ENCODE measurements at places on chromosomes 2 and 18.
A peak's percentile ranks its signal among the peaks of the same experiment; 100 is the strongest.

DNA sequence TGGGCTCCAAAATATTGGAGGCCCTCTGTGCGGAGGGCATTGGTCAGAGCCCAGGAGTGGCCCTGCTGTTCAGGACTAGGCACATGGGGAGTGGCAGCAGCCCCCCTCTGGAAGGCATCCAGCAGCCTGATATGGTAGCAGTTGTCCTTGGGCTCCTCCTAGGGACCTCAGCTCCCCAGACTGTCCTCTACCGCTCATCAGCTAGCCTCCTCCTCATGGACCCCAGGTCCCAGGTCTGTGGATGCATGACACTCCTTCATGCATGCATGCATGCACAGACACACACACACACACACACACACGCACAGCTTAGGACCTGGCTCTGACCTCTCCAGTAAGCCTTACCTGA is 15.4 kb upstream of the ATP6V1B1 start:
- no peak for DNase-seq

DNA sequence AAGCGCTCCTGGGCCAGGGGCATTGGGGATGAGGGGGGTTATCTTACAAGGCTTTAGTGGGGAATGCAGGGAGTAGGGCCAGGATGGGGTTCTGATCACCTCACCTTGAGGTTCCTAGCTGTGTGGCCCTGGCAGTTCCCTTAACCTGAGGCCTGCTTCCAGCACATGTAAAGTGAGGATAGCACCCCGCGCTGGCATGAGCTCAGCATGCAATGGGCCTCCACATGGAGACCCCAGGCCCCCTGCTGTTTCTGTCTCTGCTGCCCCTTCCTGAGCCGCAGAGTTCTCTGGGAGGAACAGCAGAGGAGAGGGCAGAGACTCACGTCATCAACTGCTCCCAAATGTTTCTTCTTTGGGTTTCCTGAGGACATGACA is 8.6 kb upstream of the TEX51 start:
- DNase-seq: no peak

- DNase-seq: no peak
Observed at GRCh38 chr18:14945286-14945685, 197.3 kb downstream of the ANKRD30B start.

GRCh38 chr2:173431191-173431590 is 76.5 kb downstream of the CDCA7 start:
- DNase-seq: no peak

GRCh38 chr2:241775223-241776177 is 1.1 kb upstream of the GAL3ST2 start:
- no peak for DNase-seq

- DNase-seq: no peak
Observed at GRCh38 chr2:58473165-58473564, 232.0 kb upstream of the FANCL start.

- no peak for DNase-seq
Observed at GRCh38 chr18:64233851-64234250, 85.0 kb upstream of the LINC00305 start.

DNA sequence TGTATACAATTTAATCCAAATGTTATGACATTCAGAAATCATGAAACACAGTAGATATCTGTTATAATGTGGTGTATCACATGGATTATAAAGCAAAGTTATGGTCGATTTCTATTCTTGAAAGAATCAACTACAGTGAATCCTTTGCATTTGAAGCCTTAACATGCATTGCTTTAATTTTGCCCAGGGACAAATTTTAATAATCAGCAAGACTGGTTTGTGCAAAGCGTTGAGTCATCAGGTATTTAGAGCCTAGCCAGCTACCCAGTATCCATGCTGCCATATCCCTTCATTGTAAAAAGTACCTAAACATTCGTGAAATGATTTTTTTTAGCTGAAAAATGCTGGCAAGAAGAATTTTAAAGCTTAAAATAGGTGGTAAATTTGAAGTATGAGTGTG is 8.9 kb upstream of the SPDYA start:
- DNase-seq: peak; percentile 32

DNA sequence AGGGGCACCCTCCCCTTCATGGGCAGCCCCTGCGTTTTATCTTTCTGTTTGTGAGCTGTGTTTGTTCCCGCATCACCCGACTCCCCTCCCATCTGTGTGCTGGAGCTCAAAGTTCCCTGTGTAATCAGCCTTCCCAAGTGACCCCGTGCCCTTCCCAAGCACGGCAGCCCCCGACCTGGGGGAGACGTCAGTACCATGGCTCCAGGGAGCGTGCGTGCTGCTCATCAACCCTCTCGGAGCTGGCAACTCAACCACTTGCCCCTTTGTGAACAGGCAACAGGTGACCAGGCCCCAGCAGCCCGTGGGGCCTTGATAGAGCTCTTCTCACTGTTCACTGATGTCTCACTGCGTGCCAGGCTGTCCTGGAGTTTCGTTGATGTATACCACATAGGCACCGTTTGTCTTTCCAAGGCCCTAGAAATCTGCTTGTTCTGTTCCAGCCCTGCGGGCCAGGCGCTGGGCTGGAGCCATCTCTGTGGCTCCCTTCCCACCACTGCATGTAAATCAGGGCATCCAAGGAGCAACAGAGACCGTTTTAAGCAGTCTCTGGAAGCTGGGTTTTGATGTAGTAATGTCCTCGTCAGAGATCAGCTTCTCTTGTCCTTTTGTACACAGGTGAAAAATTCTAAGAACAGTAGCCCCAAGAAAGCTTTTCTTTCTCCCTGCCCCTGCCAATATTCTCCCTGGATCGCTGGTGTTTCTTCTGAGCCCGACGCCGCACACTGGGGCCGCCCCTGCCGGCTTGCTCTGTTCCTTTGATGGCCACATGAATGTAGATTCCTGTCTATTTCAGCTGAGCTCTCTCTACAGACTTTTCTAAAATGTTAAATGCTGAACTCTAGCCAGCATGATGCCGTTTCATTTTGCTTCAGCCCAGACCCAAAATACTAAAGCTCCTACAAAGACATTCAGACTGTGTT is 107.0 kb upstream of the PTPRM start:
- no peak for DNase-seq

DNA sequence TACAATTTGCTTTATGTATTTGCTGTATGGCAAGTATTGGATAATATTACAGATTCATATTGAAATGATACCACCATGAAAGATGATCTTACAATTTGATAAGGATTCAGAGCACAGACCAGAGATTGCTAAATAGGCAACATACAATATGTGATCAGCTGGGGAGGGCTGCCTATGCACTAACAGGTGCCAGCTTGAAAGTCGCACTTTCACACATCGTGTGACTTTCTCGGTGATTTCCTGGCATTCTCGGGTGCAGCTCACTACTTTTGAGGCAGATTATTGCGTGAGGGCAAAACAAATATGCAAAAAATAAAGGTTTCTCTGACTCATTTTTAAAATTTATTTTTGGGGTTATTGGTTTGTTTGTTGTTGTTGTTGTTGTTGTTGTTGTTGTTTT is 36.0 kb downstream of the RBMS1 start:
- no peak for DNase-seq

GRCh38 chr2:60319031-60319547 is 234.4 kb downstream of the BCL11A start:
- DNase-seq: no peak

DNA sequence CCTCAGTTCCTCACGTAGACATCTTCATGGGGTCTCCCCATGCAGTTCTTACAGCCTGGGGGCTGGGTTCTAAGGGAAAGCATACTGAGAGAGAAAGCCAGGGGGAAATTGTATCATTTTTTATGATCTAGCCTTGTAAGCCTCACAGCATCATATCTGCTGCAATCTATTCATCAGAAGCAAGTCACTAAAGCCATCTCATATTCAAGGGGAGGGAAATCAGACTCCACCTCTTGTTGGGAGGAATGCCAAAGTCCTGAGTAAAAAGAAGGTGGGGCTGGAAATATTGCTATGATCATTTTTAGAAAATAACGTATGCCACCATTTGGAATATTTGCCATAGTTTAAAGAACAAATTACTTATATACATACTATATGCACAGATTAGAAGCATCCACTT is 304.6 kb downstream of the TXNL1 start:
- no peak for DNase-seq

DNA sequence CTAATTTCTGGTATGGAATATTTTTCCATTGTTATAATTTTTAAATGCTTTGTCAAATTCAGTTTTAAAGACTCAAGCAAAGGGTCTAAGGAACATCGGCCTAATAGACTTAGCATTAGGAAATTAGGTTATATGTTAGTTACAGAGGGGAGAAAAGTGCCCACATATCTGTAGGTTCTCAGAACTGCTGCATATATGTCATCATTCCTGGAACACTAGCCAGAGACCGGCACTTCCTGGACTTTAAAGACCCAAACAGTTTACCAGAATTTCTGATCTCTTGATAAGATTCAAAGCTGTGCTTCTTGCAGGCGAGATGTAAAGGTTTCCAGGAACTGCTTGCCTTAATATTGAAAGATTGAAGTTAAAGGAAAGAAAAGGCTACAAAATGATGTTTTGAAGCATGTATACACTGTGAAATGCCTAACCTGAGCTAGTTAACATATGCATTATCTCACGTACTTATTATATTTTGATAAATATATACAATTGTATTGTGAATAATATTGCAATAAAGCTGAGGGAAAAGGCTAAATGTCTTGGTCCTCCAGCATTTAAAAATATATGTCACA is 993.6 kb downstream of the LRP1B start:
- DNase-seq: no peak

- no peak for DNase-seq
Observed at GRCh38 chr2:73985308-73986084, 786 bp downstream of the TET3 start.

GRCh38 chr18:5455674-5456073 is 88.1 kb downstream of the EPB41L3 start:
- no peak for DNase-seq

DNA sequence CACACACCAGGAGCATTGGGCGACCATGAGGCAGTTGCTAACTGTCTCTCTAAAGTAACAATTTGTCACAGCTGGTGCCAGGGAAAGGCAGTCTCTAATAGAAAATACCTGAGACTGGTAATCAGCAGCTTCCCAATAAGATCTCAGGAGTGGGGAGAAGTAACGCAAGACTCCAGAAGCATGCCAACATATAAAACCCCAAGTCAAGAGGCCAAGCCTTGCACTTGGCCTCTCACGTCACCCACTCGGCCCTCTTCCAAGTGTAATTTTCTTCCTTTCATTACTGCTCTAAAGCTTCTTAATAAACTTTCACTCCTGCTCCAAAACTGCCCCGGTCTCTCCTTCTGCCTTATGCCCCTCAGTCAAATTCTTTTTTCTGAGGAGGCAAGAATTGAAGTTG is 455.6 kb upstream of the ACVR2A start:
- DNase-seq: no peak

- no peak for DNase-seq
Observed at GRCh38 chr18:43876748-43877147, 599.5 kb upstream of the SYT4 start.

DNA sequence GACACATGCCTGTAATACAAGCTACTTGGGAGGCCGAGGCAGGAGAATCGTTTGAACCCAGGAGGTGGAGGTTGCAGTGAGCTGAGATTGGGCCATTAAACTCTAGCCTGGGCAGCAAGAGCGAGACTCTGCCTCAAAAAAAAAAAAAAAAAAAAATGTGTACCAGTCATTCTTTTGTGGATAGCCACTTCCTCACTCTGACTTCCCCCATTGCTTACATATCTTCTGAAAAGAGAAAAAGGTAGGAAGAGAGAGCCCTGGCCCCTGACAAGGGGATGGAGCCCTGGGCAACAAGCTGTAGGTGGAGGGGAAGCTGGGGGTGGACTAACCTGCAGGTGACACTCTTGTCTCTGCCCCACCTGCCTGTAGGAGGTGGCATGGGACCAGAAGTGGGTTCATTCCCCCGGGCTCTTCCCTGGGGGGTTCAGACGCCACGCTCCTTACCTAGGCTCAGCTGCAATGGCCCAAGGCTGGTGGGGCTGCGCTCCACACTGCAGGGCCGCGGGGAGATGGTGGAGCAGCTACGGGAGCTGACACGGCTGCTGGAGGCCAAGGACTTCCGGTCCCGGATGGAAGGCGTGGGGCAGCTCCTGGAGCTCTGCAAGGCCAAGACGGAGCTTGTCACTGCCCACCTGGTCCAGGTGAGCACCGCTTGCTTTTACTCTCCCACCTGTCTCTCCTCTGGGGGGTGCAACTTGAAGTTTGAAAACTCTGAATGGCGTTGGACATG is 39.1 kb downstream of the PCARE start:
- DNase-seq: no peak

- DNase-seq: no peak
Observed at GRCh38 chr2:25373269-25373981, 31.7 kb upstream of the DNMT3A start.

DNA sequence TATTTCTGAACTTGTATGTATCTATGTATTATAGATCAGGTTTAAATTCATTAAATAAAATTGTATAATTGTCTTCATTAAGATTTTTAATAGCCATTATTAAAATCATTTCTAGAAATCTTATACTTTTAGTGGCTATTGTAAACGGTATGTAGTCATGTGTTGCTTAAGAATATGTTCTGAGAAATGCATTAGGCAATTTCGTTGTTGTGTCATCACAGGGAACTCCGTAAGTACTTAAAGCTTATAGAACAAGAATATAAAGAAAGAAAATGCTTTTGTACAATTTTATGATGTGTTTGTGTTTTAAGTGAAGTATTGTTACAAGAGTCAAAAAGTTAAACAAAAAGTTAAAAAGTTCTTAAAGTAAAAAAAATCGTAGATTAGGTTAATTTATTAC is 765.8 kb downstream of the METTL4 start:
- no peak for DNase-seq

- no peak for DNase-seq
Observed at GRCh38 chr18:24989760-24990593, 362.0 kb downstream of the ZNF521 start.

DNA sequence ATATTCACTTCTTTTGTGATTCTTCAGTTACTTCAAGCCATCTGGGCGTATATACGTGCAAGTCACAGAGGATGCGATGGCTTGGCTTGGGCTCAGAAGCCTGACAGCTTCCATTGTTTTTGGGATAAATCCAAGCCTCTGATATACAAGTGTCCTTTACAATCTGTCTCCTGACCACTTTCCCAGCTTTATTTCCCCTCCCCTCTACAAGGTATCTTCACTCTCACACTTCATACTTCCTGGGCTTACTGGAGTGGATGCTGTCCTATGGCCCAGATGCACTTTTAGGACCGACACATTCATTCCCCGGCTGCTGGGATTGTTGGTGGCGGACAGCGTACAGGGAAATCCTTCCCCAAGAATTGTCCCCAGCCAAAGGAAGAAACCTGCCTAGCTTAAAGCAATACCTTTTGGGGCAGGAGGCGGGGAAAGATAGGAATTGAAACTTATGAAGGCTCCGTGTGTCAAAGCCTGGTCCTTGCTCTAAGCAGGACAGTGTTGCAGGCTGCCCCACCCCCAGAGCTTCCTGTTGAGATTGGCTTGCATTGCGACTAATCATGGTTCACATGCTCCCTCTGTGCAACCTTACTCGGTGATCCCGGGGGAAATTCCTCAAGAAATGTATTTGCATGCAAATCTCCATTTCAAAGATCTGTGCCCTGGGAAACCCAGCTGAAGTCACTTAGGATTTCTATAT is 802.9 kb upstream of the ID2 start:
- DNase-seq: no peak

DNA sequence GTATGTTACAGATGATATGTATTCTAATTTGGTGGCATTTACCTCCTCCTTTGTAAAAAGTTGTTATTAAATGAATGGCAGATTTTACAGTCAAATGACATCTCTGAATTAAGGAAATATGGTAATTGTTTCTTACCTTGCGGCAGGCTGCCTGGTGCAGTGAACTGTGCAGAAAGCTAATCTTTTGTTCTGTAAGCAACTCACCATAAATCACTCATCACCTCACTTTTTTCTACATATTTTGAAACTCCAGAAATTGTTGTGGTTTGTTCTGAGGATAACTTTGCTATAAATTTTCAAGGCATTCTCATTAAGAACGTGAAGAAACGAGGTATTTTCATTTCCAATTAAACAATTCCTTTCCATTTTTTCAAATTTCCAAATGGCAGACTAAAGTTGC is 52.7 kb downstream of the ST6GAL2 start:
- no peak for DNase-seq

Data from HFFc6 (cell line).